Activated naive CD4-positive, alpha-beta T cell treated with anti-CD3 and anti-CD28 coated beads, Interleukin-2, amount 50 U/mL, for 72 hours (primary cell): ENCODE measurements at places on chromosomes 7 and 10.

- peak; percentile 67 for DNase-seq
Observed at GRCh38 chr7:3094701-3095445, 51.2 kb upstream of the CARD11 start.

- DNase-seq, result no peak
Observed at GRCh38 chr7:80563561-80564327, 51.9 kb upstream of the GNAT3 start.

- no peak for DNase-seq
Observed at GRCh38 chr7:137020351-137020750, 151.9 kb downstream of the CHRM2 start.

GRCh38 chr10:86803156-86803555, 46.7 kb downstream of the BMPR1A start:
- no peak for DNase-seq

GRCh38 chr10:76301950-76302349, 870.5 kb downstream of the LRMDA start:
- no peak for DNase-seq

DNA sequence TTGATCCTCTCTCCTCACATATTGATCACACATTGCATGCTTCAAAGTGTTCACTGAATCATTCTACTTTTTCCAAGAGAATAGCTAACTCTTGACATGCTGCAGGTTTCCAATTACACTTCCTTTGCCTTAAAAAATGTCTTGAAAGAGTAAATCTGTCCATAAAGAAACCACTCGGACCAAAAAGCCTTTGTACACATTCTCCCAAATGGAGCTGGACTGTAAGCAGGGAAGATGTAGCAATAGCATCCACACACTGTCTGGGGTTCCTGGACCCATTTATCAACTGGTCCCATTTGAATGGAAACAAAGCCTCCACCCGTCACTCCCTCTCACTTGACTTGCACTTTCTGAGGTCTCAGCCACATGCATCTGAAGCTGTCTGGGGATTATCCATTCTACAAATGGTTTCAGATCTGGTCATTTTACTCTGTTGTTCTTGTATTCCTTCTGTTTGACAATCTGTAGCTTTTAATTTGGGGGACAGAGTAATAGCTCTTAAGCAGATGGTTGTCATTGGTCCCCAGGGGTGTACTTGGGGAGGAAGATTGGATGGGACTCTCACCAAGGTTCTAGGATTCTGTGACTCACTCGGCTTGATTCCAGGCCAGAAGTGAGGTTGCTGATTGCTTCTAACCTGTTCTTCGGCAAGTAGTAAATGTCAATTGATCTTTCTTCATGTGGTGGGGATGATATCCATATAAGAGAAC, 203.5 kb downstream of the HIBADH start:
- DNase-seq, result no peak

- no peak for DNase-seq
Observed at GRCh38 chr7:28575241-28575643, 162.9 kb downstream of the CREB5 start.

- no peak for DNase-seq
Observed at GRCh38 chr10:100551738-100552137, 16.0 kb downstream of the HIF1AN start.

DNA sequence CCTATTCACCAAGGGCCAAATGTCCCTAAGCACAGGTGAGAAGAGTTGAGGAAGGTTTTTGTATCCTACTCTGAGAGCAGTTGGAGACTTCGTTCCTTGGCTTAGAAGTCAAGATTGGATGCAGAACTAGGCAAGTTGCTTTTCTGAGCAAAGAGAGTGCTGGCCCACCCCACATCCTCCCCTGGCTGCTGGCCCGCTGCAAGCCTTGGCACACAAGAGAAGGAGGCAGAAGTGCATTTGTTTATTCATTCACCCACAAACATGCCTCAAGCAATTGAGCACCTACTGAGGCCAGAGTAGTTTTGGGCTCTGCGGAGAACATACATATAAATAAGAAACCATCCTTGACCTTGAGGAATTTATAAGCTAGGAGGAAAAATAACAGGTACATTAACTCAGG, 318.9 kb downstream of the KCNMA1 start:
- DNase-seq, result no peak

- DNase-seq, result no peak
Observed at GRCh38 chr10:72370201-72370722, 15.5 kb upstream of the DNAJB12 start.

DNA sequence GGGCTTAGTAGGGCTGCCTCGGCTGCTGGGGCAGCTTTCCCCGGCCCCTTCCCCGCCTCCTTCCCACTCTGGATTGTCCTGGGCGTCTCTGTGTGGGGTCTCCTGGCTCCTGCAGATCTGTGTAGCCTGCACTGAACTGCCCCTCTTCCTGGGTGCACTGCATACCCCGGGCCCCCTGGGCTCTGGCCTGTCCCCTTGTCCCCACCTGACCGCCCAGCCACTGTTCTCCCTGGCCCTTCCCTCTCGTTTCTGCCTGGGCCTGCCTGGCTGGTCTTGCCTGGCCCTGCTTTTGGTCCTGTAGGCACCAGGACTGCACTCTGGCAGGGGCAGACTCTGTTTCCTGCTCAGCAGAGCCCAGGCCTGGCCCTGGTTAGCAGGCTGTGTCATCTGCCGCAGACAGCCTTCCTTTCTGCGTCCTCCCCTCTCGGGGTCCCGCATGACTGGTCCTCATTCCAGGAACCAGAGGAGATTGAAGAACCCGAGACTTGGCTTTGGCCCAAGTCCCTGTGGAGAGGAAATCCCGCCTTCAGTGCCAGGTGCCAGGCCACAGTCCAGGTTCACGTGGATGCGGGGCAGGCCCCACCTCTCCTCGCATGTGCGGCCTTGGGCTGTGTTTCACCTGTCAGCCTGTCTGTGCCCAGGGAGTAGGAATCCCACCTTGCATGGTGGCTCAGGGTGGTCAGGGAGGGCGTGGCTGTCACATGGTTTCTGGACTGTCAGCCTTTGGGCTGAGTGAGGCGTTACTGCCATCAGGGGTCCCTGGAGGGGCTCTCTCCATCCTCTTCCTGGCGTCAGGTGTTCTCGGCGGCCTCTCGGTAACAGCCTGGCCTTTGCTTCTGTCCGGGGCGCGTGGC, 9.2 kb downstream of the INPP5A start:
- DNase-seq, result no peak

DNA sequence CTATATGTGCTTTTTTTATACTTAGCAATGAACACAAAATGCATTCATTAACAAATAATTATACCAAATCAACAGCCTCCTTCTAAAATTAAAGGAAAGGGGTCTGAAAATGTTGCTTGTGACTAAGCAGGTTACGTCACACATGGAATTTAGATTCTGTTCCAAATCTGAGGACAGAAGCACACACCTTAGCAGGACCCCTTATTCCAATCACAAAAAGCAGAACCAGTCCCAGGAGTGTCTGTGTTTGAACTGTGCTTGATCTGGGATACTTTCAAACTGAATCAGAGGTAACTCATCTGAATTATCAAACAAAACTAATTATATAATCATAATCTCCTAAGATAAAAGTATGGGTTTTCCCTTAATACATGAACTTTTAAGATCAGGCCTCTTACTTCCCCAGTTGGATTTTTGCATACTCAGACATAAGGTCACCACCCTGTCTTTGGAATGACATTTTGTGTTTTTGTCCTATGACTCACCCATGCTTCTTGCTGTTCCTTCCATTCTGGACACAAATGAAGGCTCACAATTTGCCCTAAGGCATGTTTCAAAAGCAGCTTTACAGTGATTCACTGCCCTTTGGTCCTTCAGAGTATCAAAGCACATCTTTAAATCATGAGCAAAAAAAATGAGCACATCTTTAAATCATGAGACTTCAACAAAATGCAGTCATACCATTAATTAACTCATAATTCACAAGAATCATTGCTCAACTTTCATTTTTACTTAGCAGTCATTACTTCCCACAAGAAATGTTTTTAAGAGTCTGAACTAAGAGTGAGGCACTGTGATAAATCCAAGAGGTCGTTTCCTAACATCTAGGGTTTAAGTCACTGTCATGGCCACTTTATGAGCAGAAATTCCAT, 35.5 kb downstream of the SEMA3C start:
- no peak for DNase-seq

DNA sequence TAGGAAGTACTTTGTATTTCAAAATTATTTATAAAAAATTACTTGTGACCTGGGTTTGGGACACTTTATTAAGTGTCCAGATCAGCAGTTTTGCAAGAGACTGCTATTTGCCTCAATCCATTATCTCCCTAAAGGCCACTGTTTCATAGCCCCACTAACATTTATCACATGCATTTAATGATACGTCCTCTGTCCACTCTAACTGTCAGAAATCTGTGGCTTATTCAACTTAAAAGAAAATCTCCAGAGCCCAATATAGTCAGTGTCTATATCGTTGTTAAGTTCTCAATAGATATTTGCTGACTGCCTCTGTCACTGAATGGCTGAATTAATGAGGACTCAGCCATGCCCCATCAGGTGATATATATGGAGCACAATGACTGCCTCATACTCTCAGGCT, 553.9 kb upstream of the POM121L12 start:
- no peak for DNase-seq

DNA sequence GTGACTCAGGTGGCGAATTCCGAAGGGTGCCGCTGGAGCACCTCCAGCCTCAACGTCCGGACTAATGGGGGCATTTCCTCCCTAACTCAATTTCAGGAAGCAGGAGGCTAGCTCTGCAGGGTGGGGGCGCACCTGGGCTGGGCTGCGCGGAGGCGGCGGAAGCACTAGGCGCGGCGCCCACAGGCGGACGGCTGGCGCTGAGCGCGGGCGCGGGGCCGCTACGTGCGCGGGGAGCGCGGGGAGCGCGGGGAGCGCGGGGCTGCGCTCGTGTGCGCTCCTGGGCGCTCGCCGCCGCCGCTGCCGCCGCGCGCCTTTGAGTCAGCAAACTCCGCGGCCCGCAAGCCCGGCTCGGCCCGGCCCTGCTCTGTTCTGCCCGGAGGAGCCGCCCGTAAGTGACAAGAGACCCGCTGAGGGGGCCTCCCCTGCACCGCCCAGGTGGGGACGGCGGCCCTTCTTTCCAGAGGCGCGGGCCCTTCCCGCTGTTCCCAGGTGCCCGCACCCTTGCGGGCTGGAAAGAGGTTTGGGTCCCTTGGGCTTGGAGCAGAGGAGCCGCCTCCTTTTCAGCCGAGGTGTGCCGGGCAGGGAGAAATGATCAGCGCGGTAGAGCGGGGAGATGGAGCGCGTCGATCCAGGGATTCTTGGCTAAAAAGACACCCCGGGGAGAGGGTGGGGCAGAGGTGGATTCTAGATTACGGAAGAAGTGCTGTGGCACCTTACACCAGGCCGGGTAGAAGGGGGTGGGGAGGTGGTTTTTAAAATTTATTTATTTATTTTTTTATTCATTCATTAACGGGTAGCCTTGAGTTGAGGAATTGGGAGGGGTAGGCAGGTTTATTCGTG, at the start of gene SNX10:
SNX10 (plus strand) TSS at position 164 of the 840 bp plus-strand sequence. CDS start 54,581 bp downstream, outside the sequence.
- peak; percentile 71 for DNase-seq

DNA sequence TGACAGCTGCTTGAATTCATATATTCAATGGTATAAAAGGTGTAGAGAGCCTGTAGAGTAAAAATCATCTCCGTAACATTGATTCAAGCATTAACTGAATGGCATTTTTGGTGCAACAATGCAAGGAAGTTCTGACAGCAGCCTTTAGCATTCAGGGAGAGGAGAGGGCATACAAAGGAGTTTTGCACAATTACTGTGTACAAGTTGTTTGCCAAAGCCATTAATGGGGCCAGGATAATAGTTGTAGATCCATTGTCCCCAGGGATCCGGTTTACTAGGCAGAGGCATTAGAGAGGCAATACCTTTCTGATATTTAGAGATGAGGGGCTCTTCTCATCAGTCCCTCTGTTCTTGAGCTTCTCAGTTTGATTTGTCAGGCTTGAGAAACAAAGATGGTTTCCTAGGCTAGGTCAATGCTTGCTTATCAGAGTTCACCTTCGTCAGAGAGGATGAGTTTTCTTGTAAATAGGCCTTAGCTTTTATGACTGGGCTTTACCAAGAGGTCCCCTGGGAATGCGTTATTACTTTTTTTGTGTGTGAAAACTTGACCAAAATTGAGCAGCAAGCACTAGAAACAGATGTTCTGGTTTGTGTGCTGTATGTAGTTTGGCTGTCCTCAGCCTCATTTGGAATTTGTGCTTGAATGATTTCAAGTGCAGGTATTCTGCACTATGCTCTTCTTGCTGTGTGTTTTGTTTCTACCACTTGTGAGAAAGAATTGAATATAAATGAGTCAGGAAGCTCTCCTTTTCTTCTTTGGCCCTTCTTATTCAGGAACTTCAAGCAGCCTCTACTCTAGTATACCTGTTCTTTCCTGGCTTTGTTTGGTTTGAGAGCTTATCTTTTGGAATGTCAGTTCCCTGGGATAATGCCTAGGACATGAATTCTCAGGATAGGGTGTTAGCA, 32.0 kb downstream of the SND1 start:
- DNase-seq, result no peak

DNA sequence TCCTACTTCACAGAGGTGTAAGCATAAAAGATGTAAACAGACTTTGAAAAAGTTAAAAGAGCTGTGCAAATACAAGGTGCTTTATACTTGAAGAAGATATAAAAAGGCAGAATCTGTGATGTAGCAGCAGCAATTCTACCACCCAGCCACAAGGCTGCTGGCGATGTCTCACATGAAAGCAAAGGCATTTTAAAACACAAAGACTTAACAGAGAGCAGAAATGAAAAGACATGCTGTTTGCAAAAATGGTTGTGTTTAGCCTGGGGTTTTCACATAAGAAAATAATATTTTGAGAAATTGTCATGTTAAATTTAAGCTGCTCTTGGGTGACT, 85.5 kb upstream of the ZNF800 start:
- no peak for DNase-seq

DNA sequence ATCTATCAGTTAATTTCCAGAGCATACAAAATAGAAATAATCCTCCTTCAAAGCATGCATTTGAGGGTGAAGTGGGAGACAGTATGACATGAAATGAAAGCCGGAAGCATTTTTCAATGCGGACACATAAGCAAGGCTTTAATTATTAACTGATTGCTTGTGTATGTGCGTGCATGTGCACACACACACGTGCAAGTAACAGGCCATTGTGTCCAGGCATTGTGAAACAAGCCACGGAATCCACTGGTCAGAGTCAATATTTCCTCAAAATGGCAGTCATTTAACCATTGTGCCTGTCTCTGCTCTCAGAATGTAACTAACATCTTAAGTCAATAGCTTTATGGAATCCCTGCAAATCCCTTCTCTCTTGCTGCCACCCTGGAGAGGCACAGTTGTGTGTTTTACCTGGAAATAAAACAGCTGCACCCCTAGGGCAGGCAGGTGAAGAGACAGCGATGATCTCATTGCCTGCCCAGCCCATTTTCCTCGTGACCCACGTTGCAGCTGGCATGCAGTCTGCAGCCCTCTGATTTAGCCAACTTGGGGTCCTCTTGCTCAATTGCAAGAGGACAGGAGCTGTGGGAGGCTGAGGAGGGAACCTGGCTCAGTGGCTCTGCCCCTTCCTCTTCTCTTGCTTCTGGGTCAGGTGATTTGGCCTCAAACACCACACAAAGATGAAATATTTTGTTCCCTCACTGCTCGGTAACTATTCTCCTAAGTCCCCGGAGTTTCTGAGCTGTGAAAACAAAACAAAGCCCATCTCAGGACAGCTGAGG, 500.9 kb upstream of the ZMIZ1 start:
- no peak for DNase-seq

- DNase-seq, result no peak
Observed at GRCh38 chr10:122877264-122877663, 2.1 kb downstream of the FAM24B start.

- no peak for DNase-seq
Observed at GRCh38 chr7:30231271-30231670, 53.1 kb upstream of the ZNRF2 start.

- DNase-seq, result no peak
Observed at GRCh38 chr10:100866575-100867098, 46.1 kb upstream of the SLF2 start.
